ENCODE measurements at places on chromosomes 7 and 10.

- no peak for DNase-seq
These were observed 444.0 kb upstream of the NFE2L3 start for GRCh38 chr7:25707768-25708620.

- no peak for DNase-seq
These were observed 9.8 kb upstream of the RAB18 start for GRCh38 chr10:27494116-27494805.

DNA sequence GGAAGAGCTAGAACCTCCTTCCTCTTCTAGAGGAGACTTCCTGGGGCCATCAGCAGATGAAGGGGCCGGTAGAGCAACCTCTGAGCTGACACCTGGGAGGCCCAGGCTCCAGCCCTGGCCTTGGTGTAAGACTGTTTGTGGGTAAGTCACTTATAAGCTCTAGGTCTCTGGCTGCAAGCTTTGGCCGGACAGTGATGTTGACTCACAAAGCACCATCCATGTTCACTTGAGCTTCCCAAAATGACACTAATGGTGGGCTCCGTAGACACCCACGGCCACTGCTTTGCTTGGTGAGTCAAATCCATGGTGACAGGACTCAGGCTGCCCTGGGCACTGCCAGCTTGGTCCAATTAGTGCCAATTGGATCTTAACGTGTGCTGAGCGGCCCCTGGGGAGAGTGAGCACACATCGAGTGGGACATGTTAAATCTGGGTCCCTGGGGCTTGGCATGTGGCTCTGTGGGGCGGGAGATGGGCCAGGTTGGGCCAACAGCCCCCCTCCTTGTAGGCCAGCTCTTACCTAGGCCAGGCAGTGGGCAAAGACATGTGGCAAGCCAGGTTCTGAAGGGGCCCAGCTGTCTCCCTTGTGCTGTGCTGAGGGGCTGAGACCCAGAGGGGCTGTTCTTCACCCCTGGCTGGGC lies 16.7 kb downstream of the NEURL1 start:
- DNase-seq, result no peak

DNA sequence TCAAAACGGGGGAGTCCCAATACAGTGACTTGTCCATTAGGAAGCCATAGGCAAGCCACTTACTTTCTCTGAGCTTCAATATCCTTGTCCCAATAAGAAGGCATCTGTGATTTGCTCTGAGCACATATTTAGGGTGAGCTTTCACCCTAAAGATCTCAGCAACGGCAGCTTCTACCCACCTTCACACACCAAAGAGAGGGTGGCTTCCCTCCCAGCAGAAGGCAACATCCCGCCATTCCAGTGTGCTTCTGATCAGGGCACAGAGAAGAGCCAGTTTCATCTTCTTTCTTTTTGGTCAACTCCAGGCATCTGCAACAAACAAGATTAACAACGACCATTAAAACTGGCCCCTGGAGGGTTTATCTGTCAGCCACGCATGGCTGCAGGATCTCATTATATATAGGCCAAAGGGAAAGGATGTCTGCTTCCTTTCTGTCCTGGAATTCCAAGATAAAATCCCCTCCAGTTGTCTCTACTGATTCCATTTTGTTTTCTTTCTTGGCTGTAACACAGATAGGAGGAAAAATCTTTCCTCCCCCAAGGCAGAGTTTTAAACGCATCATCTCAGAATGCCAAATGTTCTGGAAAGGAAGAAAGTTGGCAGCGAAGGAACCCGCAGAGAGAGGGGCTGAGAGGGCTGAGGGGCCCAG lies 491 bp upstream of the SH2D4B start:
- DNase-seq, result no peak

DNA sequence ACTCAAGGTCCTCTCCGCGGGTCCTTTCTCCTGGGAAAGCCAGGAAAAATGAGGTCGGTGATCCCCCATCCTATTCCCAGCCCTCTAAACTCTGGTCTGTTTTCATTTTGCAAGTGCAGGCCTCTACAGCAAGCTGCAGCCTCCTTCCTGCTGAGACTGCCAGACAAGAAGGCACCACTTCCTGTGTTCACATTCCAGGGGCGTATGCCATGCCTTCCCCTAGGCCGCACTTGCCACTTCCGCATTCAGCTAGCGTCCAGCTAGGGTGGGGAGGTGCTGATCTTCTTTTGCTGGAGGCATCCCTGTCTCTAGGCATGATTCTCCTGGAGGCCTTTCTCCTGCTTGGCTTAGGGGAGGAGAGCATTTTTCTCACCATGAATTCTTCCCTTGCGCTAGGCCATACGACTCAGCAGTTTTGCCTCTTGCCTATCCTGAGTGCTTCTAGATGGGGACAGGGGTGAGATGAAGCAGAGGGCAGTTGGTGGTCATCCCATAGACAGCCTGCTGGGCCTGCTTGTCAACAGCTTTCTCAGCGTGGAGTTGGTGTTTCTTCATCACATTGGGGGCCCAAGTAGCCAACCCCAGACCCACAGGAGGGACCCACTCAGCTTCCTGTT lies 328.9 kb downstream of the RPS24 start:
- DNase-seq, result no peak

GRCh38 chr10:4310172-4310571 lies 515.8 kb upstream of the AKR1E2 start:
- DNase-seq, result no peak

DNA sequence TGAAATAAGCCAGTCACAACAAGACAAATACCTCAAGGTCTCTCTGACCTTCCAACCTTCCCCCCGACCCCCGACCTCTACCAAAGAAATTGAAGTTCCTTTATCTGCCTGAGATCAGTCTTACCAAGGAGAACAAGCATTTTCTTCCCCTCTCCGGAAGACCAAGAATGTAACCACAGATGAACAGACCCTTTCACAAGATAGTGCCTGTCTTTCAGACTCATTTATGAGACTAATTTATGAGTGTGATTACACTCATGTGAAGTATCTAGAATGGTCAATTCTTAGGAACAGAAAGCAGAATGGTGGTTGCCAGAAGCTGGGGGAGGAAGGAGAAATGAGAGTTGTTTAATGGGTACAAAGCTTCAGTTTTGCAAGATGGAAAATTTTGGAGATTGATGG lies 108.9 kb upstream of the MKLN1 start:
- DNase-seq, result no peak

DNA sequence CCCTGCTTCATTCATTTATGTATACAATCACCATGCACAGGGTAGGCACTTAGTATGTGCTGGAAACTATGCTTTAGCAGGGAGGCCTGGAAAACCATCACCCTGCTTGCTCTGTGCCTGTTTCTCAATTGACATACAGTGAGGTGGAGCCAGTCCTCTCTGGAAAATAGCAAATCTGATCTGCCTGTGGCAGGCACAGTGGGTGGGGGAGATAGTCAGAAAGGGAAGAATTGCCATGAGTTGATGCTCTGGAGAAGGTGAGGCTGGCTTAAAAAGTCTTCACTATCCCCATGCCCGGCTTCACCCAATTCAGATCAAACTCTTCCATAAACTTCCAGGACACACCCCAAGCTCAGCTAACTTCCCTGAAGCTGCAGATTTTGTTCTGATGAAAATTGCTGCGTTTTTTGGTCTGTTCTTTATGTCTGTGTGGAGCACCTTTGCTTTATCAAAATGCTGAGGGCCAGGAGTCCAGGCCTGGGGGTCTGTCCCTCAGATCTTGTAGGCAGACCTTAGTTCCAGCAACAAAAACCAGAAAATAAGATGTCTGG lies 84.8 kb downstream of the ANK3 start:
- no peak for DNase-seq

- DNase-seq, result no peak
These were observed 161.4 kb downstream of the CCDC3 start for GRCh38 chr10:12839941-12840611.

- no peak for DNase-seq
These were observed 387.2 kb downstream of the BBS9 start for GRCh38 chr7:33516568-33516967.

GRCh38 chr10:38025283-38025682 lies 14.8 kb downstream of the ZNF33A start:
- no peak for DNase-seq

DNA sequence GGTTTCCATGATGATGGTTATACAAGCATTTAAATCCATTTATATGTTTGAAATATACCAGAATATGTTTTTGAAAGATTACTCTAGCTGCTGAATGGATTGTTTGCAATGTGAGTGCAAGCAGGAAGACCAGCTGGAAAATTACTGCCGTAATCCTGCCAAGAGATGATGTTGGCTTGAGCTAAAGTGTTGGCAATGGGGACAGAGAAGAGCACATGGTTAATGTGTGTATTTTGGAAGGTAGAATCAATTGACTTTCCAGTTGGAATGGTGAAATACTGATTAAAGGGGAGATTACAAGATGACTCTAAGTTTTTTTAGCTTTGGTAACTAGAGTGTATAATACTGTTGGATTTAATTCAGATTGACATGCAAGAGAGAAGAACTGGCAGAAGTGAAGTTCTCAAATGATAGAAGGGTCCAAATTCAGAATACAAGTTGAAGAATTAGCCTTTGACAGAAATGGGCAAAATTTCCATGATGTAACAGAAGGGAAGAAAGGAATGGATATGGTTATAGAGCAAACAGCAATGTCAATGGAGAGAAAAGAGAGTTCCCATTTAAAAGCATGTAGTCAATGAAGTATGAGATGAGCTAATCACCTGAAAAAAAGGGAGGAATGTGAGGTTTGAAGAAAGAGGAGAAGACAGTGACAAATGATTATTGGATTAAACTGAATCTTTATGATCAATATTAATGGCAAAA lies 422.0 kb downstream of the CDC14C start:
- no peak for DNase-seq

GRCh38 chr7:99132595-99133321 lies 11.2 kb downstream of the SMURF1 start:
- no peak for DNase-seq

DNA sequence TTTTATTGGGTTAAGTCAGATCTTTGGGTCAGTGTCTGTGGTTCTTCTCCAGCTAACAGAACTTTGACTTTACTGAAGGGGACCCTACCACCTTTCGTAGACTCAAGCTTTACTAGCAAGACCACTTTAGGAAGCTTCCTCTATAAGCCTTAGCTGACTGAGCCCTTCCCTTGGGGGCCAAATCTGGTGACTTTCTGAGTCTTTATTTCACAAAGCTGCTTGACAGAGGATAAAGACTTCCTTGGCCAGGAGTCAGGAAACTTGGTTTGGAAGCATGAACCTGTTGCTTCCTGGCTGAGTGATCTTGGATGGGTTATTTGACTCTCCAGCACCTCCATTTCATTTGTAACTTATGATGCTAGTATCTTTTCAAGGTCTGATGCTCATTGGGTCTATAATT lies 466.7 kb downstream of the TYW1 start:
- DNase-seq, result no peak

- no peak for DNase-seq
These were observed 17.3 kb downstream of the NFE2L3 start for GRCh38 chr7:26169271-26169670.

DNA sequence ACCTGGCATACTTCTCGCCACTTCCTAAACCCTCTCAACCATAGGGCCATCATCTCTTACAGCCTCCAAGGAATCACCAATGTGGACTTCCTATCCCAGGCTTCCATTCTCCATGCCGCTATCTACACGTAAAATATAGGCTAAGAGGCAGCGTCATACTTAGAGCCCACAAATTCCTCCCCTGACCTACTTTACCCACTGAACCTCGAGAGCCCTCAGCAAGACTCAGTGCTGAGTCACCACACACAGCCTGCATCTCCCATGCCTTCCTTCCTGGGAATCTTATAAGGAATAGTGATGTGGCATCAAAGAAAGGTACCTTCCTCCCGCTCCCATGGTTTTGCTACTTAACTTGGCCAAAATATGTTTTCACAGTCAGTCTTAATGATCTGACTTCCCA lies 435.6 kb upstream of the NFE2L3 start:
- DNase-seq, result no peak

- DNase-seq, result no peak
These were observed 235.0 kb downstream of the CCDC7 start for GRCh38 chr10:32680803-32681557.

DNA sequence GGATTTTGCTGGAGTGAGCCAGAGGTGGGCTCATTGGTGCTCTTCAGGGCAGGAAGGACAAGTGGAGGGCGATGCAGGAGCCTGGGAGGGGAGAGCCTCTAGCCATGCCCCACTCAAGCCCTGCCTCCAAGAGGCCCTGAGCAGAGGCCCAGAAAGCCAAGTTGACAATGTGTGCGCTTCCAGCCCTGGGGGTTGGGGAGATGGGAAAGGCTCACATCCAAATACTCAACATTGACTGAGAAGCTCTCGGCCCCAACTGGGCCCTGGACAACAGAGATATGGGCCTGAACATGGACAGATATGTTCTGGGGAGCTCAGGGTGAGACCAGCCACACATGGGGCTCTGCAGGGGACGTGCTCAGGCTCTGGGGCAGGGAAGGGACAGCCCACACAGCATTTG lies 39.0 kb downstream of the FRMPD2 start:
- no peak for DNase-seq

DNA sequence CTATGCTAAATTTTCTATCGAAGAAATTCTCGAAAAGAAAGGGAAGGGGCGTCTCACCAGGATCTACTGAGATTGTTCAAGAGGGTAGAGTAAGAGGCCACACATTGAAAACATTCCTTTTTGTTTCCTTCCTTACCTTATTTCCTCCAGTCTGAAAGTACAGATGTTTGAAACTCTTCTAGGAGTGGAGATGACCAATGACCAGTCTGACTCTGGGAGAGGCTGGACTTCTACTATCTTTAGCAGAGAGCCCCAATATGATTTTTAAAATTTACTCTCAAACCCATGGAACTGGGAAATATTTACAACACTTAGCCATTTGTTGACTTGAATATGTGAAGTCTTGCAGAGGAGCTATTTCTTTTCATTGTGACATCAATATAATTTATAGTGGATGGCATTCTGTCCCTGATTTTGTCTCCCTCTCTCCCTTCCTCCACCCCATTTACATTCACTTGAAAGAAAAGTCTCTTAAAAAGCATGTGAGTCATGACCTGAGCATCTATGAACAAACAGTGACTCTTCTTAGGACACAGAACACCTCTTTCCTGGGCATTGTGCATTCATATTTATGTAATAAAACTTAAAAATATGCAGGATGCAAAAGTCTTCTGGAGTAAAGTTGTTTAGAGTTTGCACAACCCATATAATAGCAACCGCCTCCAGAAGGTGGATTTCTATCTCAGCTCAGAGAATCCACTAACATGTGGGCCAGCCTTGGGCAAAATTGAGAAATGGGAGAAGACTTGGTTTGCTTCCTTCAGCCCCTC lies 31.2 kb upstream of the BMPER start:
- no peak for DNase-seq

GRCh38 chr10:3568983-3569382 lies 216.0 kb downstream of the KLF6 start:
- DNase-seq, result no peak

Data from Panc1 (cell line).